ENCODE measurements at places on chromosomes 6 and 20.

DNA sequence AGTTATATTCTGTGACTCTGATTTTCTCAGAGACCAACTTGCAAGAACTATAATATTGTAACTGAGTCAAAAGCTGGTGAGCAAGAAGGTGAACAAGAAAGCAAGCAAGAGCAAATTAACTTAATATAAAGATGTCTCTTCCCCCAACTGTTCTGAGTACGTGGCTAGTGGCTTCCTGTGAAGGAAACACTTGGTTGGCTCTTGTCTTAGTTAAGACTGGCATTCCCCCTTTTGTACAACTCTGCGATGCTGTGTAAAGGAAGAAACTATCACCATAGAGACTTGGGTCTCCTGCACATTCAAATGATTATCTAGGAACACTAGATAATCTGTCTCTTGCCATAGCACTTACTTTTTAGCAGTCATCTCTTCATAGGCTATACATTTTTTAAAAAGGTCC, 47.3 kb upstream of the TNFAIP3 start:
- no peak for DNase-seq

GRCh38 chr6:39931607-39932006, 2.7 kb downstream of the MOCS1 start:
- no peak for DNase-seq

- no peak for DNase-seq
Measured at GRCh38 chr20:48799328-48800105, 28.3 kb downstream of the PREX1 start.

- no peak for DNase-seq
Measured at GRCh38 chr6:153436351-153436750, 305.3 kb upstream of the RGS17 start.
